ENCODE measurements at places on chromosomes 7 and 10. TPM values are rescaled to one million over a fixed set of nuclear protein-coding genes. Genes with fewer than 3 reads are reported as not detected.
A peak's percentile ranks its signal among the peaks of the same experiment; 100 is the strongest.

The SH2D4B gene
- total RNA-seq = 0.24 TPM

The FGFR2 gene
- 53.6 TPM for total RNA-seq

The KAZALD1 gene
- total RNA-seq = 1.7 TPM

The BLOC1S2 gene
- total RNA-seq = 19.4 TPM

The RTKN2 gene
- total RNA-seq = 26.7 TPM

The SUGCT gene
- total RNA-seq = 1.6 TPM

GRCh38 chr10:533186-533585, 156.3 kb downstream of the DIP2C start:
- H3K36me3 ChIP-seq = no peaks in the 10 kb centered on the region
- no peak overlapping the region for H3K4me3 ChIP-seq
- DNase-seq = no peak

DNA sequence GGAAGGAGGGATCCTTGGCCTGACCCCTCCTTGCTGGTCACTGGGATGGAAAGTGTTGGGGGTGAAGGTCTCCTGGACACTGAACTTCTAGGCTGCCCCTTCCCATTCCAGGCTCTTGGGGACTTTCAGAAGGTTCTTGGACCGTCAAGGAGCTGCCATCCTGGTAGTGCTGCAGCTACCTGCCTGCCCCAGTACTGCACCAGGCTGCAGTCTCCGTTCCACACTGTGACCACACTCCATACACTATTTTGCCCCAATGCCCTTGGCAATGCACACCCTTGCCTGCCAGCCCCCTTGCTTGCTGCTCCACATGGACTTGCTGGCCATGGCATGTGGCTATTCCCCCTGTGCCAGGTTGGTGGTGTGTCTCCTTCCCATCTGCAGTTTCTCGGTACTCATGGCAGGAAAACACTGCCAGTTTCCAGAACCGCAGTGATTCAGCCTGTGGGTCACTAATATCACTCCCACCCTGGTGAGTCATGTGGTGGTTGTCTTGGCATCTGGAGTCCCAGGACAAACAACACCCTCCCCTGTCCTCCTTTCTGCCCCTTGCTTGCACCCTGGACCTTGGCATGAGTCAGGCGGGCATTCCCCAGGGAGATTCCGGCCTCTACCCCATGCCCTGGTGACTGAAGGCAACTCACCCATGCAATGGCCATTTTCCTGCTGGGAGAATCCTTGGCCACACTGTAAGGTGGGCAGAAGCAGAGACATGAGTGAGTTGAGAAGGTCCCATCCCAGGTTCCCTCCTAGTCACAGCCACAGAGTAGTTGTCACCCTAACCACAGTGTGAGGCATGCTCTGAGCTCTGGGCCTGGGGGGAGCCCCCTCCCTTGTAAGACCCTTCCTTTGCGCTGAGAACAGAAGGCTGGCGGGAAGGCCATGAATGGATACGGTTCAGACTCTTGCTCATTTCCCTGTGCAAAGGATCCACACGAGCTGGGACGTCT, 32.8 kb downstream of the GOLGA7B start:
- H3K4me1 ChIP-seq = peaks cover 23% of the 10 kb centered on the region
- peak; percentile 89 for DNase-seq
- peaks cover 6% of the 10 kb centered on the region for H3K36me3 ChIP-seq
- H3K27me3 ChIP-seq = no peaks in the 10 kb centered on the region

- H3K36me3 ChIP-seq = no peaks in the 10 kb centered on the region
- no peak overlapping the region for H3K27ac ChIP-seq
- DNase-seq = no peak
- H3K4me3 ChIP-seq = no peak overlapping the region
- no peaks in the 10 kb centered on the region for H3K4me1 ChIP-seq
Measured at GRCh38 chr7:23228412-23228811, 18.2 kb upstream of the GPNMB start.

GRCh38 chr7:15326044-15326644, 235.7 kb downstream of the AGMO start:
- DNase-seq = no peak
- no peaks in the 10 kb centered on the region for H3K4me1 ChIP-seq
- H3K27me3 ChIP-seq = no peaks in the 10 kb centered on the region
- no peaks in the 10 kb centered on the region for H3K36me3 ChIP-seq
- no peak overlapping the region for H3K27ac ChIP-seq

DNA sequence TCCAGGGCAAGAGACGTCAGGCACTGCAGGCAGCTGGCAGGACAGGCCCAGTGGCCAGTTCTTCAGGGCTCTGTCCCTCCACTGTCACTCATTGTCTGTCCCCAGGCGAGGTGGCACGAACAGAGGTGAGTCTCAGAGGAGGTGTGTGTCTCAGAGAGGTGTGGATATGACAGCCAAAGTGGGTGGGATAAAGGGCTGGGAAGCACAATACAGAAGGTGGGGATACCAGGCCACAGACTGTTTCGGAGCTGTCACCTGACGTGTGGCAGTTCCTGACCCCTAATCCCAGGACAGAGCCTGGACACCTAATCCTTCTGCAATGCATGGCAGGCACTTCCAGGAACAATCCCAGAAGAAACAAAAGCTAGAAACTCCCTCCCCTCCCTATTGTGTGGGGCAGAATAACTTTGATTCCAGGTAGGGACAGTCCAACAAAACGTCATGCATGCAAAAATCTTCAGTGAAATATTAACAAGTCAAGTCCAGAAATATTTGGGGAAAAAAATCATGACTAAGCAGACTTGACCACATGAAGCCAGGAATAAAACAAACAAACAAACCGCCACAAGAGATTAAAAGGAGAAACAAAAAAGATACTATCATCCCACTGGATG, 11.6 kb downstream of the KLRG2 start:
- no peak for DNase-seq
- H3K4me1 ChIP-seq = peaks cover 12% of the 10 kb centered on the region
- H3K27me3 ChIP-seq = no peaks in the 10 kb centered on the region
- no peak overlapping the region for H3K4me3 ChIP-seq

- no peak overlapping the region for H3K27ac ChIP-seq
- no peak for DNase-seq
- no peaks in the 10 kb centered on the region for H3K27me3 ChIP-seq
- H3K4me3 ChIP-seq = no peak overlapping the region
Measured at GRCh38 chr7:14389181-14389591, 399.7 kb upstream of the ETV1 start.

- no peak for DNase-seq
- H3K4me3 ChIP-seq = no peak overlapping the region
- no peaks in the 10 kb centered on the region for H3K4me1 ChIP-seq
- no peaks in the 10 kb centered on the region for H3K36me3 ChIP-seq
- H3K27ac ChIP-seq = no peak overlapping the region
Measured at GRCh38 chr7:125173571-125173970, 243.9 kb upstream of the POT1 start.

DNA sequence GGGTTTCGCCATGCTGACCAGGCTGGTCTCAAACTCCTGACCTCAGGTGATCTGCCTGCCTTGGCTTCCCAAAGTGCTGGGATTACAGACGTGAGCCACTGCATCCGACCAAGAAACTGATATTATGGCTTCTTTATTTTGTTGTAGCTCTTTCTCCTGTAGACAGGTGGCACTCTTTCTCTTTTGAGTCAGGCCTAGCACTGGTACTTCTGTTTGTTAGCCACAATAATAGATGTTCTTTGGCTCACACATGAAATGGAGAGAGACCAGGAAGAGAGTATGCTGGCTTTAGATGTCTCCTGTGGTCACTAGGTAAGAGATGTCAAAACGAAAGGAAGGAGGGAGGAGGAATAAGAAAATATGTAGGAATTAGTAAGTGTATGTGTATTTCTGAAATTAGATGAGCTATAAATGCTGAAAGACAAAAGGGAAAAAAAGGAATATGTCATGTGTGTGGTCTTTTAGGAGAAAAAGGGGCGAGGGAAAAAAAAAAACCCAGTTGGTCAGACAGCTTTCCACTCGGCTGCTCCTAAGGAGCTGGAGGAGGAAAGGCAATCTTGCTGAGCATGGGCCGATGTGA, 78.7 kb downstream of the CLEC2L start:
- peaks cover 23% of the 10 kb centered on the region for H3K4me1 ChIP-seq
- H3K27me3 ChIP-seq = no peaks in the 10 kb centered on the region
- DNase-seq = no peak
- peaks cover 11% of the 10 kb centered on the region for H3K36me3 ChIP-seq

- no peak for DNase-seq
- H3K27ac ChIP-seq = no peak overlapping the region
- no peak overlapping the region for H3K4me3 ChIP-seq
Measured at GRCh38 chr10:115972426-115972825, 300.6 kb downstream of the GFRA1 start.

DNA sequence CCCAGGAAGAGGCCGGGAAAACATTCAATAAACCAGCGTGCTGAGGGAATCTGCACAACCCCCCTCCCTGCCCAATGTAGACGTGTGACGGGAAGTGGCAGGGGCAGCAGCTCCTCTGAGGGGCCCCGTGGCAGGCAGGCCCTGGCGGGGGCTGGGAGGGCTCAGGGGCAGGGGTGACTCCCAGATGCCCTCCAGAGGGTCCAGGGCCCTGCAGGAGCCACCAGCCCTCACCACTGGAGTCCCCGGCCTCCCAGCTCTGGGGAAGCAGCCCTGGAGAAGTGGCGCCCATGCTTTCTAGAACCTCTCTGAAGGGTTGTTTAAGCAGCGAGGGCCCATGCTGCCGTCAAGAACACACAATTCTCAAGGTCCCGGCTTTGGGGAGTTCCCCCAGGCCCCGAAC, 8.4 kb upstream of the GPER1 start:
- H3K4me3 ChIP-seq = no peak overlapping the region
- H3K27ac ChIP-seq = no peak overlapping the region
- DNase-seq = no peak
- peaks cover 8% of the 10 kb centered on the region for H3K4me1 ChIP-seq
- peaks cover 7% of the 10 kb centered on the region for H3K36me3 ChIP-seq
- H3K27me3 ChIP-seq = no peaks in the 10 kb centered on the region

- H3K36me3 ChIP-seq = no peaks in the 10 kb centered on the region
- no peak overlapping the region for H3K27ac ChIP-seq
- H3K4me1 ChIP-seq = no peaks in the 10 kb centered on the region
- no peaks in the 10 kb centered on the region for H3K27me3 ChIP-seq
- DNase-seq = no peak
Measured at GRCh38 chr7:22949944-22950343, 64.0 kb downstream of the HYCC1 start.
